ENCODE measurements at places on chromosomes 13 and 19.

GRCh38 chr19:18435178-18435841, 2.6 kb downstream of the ISYNA1 start:
- no peak for DNase-seq

GRCh38 chr13:84032116-84032515, 149.8 kb upstream of the SLITRK1 start:
- DNase-seq, result no peak

DNA sequence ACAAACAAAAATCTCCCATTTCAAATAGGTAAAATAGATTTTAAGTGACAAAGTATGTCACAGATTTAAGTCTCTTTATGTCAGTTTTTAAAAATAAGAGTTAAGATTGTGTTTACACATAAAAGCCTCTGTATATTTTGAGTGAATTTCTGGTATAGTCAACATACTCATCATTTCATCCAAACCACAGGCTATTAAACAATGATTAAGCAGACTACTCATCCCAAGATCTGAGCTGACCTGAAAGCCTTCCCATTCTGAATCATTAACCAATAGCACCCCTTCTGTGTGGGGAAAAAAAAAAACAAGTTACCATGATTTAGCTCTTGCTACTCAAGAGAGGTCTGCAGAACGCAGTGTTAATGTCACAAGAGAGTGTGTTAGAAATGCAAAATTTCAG, 284.4 kb upstream of the NBEA start:
- DNase-seq, result no peak

GRCh38 chr13:53092931-53093330, 64.3 kb downstream of the OLFM4 start:
- DNase-seq, result no peak

GRCh38 chr13:35143123-35143522, 201.1 kb downstream of the NBEA start:
- no peak for DNase-seq

DNA sequence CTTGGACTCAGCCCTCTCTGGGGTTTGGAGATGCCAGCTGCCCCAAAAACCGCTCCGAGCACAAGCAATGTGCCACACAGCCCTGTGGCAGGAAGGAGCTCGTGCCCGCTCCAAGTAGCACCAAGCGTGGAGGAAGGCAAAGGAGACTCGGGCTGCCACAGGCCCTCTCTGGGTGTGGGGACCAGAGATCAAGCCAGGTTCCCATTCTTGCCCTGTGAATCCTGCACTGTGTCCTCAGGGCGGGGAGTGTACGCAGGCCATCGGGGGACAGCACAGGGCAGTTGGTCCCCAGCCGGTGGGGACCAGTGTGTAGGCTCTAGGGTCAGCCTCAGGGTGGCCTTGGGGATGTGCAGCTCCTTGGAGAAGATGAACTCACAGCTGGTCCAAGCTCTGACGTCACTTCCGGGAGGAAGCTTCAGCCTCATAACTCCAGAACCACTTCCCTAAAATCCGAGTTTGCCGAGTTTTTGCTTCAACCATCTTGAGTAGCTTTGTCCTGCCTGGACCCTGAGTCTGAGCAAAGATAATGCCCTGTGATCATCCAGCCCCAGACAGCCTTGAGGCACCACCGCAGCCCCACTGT, 9.3 kb upstream of the CPAMD8 start:
- no peak for DNase-seq

DNA sequence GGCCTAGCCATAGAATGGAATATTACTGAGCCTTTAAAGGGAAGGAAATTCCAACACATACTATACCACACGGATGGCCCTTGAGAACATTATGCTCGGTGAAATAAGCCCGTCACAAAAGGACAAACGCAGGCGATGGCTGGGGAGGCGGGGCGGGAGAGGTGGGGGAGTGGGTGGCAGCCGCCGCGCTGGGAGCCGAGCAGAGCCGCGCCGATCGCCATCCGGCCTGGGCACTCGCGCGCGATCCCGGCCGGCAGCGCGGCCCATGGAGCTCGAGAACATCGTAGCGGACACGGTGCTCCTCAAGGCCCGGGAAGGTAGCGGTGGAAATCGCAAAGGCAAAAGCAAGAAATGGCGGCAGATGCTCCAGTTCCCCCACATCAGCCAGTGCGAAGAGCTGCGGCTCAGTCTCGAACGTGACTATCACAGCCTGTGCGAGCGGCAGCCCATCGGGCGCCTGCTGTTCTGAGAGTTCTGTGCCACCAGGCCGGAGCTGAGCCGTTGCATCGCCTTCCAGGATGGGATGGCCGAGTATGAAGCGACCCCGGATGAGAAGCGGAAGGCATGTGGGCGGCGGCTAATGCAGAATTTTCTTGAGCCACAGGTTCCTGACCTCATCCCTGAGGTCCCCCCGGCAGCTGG, 140.1 kb downstream of the ZDHHC20 start:
- no peak for DNase-seq

- no peak for DNase-seq
Measured at GRCh38 chr19:12205296-12205695, 42.4 kb downstream of the ZNF136 start.

DNA sequence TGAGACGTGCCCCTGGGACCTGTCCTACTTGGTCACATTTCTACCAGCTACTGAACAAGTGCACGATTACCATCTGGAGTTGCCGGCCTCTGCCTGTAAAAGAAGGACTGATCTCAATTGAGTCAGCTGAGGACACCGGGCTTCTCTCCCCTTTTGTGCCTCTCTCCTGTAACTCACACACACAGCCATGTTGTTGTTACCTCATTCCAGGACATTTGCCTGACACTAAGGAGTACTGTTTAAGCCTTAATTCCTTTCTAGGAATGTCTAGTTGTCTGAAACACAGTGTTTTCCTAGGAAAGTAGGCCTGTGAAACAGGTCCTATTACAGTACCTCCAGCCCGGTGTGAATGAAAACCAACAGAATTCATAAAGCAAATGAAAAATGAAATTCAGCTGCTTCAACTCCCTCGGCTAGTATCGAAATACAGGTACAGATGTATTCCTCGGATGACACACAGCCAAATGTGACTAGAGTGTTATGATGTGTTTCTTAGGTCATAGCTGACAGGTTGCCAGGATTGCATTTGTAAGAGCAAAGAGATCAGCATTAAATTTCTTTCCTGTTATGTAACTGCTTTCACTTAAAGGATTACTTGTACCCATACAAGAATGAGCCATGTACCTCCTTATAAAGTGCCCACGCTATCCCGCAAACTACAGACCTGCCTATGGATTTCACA, 152.0 kb upstream of the IRS2 start:
- no peak for DNase-seq

DNA sequence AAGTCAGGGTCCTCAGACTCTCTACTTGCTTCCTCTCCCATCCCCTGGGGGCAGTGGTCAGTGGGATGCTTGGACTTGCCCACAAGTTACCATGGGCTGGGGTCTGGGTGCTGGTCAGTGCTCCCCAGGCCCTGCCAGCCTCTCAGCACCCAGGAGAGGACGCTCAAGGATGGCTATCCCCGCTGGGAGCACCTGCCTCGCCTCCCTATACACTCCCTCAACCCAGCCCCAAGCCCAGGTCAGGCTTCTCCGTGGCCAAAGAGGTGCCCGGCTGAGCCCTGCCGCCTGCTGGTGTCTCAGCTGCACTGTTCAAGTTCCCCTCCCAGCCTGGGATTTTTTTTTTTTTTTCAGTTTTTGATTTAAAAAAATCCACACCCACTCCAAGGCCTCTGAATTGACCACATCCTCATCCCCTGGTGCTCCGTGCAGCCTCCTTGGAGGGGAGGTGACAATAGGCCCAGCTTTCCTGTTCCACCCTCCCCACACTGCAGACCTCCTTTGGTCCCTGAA, 10.8 kb downstream of the F2RL3 start:
- no peak for DNase-seq

DNA sequence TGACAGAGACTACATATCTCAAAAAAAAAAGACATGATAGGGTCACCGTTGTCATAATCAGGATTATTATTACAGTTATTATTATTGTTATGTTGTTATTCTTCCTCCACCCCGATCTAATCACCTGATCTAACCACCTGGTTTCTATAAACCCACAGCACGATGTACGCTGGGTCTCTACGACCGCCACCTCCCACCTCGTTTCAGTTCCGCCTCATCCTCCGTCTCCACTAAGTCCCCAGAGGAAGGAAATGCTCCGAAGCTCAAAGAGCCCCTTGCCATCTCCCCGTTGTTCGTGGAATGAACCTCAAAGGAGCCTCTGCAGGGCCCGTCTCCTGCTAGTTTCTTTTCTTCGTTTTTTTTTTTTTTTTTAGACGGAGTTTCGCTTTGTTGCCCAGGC, 15.9 kb upstream of the MEIS3 start:
- DNase-seq, result no peak

DNA sequence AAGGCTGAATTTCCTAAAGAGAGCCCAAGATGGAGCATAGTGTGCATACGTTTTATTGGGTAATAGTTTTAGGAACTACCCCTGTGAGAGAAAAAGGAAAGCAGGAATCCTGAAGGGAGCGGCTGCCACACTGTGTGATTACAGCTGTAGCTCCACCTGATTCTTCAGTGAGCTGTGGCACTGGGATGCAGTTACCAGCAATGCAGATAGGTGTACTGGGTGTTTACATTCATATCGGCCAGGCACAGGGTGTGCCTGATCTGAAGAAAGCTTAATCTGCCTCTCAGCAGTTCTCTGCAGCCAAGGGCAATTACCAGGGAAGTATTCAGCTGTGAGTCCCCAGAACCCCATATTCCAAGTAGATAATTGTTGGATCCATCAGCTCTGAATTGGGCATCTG, 1541.8 kb downstream of the EFNB2 start:
- no peak for DNase-seq

DNA sequence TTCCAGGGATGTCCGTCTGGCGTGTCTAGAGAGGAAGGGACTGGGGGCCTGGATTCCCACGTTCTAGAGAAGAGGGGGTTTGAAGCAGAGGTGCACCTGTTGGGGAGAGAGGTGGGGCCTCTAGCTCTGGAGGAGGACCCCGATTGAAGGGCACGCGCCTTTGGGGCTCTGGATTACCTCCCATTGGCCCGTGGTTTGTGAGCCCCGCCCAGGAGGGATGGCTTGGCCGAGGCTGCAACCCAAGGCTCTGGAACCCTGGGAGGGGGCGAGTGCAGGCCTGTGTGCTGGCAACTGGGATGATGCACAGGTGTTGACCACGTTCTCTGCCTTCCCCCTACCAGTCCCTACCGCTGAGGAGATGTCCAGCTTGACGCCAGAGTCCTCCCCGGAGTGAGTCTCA, 20.2 kb downstream of the TMEM150B start:
- no peak for DNase-seq

- peak; percentile 18 for DNase-seq
Measured at GRCh38 chr13:48138270-48138669, 43.4 kb upstream of the MED4 start.

DNA sequence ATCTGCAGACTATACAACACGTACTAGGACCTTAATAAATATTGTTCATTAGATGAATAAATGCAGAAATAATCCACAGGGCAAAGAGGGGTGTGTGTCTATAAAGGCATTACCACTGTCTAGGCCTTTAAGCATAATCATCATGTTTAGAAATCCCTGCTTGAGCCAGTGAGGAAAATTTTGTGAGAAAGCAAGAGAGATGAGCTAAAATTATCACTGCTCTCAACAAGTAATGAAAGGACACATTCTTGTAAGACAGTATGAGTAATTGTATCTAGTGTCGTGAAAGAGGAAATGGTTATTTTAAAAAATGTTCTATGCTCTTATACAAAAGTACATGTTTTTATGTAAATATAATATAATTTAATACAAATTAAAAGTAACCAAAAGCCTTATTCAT, 1699.4 kb downstream of the PCDH9 start:
- DNase-seq, result no peak

- no peak for DNase-seq
Measured at GRCh38 chr13:102968572-102969228, 97.5 kb downstream of the SLC10A2 start.

DNA sequence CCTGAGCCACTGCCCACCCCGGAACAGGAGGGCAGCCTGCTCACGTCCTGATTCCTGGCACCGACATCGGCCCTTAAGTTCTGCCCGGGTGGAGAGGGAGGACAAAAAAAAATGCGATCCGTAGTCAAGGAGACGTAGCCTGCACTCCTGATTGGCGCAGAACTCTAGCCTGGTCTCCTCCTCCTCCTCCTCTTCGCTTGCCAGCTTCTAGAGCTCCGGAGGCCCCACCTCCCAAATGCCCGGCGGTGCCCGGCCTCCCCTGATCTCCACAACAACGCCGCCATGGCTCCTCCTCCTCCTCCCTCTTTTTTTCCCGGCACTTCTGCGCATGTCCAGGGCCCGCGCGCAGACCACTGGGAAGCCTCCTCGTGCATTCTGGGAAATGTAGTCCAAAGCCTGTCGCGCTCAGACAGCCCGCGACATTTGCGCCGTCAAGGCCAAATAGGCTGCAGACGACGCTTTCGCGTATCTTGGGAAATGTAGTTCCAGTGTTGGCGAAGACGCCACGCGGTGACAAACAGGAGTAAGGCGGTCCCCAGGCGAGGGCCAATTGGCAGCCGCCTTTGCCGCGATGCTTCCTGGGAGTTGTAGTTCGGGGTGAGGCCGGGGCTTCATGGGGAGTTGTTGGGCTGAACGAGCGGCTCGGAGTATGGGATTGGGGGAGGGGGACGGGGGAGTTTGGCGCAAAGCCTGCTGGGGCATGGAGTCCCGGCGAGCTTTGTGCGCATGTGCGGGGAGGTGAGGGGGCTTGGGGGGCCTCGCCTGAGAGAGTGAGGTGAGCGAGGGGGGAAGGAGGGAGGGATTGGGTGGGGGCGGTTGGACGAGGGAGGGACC, at the start of gene ZNF444:
ZNF444 (plus strand) TSS at position 705 of the 834 bp plus-strand sequence. CDS start 5,625 bp downstream, outside the sequence.
- DNase-seq, result peak; percentile 99

- peak; percentile 62 for DNase-seq
Measured at GRCh38 chr19:41327576-41328156, 17.7 kb downstream of the CCDC97 start.

DNA sequence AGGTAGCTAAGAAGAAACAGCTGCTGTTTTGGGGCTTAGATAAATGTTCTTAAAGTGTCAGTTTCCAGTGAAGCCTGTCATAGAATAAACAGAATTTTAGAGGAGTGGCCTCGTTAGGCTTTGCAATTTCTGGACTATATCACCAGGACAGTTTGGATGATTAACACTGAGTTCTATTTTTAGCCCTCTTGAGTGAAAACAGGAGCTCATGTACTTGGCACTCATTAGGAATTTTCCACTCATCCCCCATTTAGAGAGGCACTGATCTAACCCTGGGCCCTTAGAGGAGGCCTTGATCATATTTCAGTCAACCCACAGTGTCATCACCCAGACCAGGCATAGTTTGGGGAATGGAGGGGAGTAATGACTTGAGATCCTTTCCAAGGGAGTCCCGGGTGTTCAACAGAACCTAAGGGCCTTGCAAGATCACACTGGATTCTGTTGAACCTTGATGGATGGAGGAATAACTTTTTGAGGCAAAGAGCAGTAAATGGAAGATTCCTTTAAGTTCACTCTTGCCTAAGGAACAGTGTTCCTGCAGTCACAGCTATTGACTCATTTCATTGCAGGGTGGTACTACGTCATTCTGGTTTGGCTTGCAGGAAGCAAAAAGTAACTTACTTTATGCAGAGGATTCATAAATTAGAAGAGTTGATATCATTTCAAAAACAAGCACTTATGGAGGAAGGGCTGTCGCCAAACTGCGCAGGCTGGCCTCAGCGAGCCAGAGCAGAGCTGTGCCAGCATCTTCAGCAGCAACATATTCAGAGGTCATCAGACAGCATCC, 160.2 kb downstream of the SLC7A1 start:
- DNase-seq, result no peak

All from stimulated activated CD4-positive, alpha-beta T cell treated with anti-CD3 and anti-CD28 coated beads, TNF-alpha, amount 100 ng/mL, for 24 hours (primary cell).